ENCODE measurements at places on chromosomes 2 and 18.

GRCh38 chr2:208255557-208256106 is 761 bp upstream of the IDH1 start:
- no peak for DNase-seq

DNA sequence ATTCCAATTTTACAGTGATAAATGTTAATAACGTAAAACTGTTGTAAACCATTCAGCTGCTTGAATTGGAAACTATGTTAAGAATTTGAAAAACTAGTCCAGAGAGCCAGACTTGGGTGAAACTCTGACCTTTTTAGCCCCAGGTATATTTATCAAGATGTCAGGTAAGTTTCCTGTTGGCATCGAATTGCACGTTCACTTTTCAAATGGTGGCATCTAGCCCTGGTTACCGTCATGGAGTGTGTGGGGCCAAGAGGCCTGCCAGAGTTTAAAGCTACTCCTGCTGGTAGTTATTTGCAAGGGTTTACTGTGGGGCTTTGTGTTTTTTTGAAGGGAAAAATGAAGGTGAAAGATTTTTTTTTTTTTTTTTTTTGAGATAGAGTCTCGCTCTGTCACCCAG is 109.9 kb downstream of the WDSUB1 start:
- DNase-seq = no peak

DNA sequence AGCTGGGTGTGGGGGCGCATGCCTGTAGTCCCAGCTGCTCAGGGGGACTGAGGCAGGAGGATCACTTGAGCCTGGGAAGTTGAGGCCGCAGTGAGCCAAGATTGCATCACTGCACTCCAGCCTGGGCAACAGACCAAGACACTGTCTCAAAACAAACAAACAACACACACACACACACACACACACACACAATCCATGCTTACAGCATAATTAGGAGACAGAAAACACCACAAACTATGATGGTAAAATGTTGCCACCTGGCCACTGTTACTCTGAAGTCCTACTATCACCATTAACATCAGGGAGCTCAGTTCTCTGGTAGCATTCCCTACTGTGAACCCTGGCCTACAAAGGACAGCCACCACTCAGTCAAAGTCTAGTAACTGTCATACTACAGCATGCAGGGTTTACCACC is 18.3 kb downstream of the DNPEP start:
- DNase-seq = no peak

GRCh38 chr18:8933714-8934284 is 168.7 kb upstream of the NDUFV2 start:
- no peak for DNase-seq

GRCh38 chr2:15881120-15881433 is 59.3 kb upstream of the MYCN start:
- no peak for DNase-seq

DNA sequence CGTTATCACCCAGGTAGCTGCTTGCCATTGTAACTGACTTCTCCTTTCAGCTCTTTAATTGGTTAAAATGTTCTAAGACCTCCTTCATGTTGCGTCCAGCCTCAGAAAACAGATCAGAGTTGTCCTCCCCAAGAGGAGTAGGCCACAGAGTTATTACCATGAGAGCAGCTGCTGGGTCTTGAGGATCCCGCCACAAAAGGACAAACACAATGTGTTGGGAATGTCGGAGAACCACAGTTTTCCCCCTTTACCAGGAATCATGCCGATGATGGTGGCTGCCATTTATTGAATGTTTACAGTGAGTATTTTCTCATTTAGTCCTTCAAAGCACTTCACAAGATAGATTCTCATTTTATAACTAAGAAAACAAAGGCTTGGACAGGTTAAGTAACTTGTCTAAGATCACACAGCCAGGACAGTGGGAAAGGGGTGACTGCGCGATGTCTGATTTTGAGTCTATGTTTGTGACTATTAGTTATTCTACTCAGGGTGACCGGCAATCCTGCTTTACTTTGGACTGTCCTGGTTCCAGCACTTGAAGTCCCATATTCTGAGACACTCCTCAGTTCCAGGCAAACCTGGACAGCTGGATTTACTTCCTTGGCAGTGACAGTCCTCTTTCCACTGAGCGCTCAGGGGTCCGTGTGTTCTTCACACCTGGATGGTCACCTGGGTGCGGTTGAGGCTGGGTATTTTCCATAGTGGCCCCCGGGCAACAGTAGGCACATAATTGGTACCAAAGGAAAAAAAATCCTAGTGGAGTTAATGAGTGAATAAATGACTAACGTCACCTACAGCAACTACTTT is 93.6 kb downstream of the LIPG start:
- DNase-seq = no peak

GRCh38 chr2:162839419-162839818 is 852 bp upstream of the KCNH7 start:
- no peak for DNase-seq

- no peak for DNase-seq
Observed at GRCh38 chr18:5451150-5451549, 92.6 kb downstream of the EPB41L3 start.
